Right ventricle myocardium superior (tissue), 1 donor: ENCODE measurements at places on chromosomes 7 and 10. TPM values are rescaled to one million over a fixed set of nuclear protein-coding genes. Genes with fewer than 3 reads are reported as not detected.

RAB19 gene
- total RNA-seq = not detected

LLCFC1 gene
- not detected for total RNA-seq

ZCCHC24 gene
- total RNA-seq = 53.3 TPM

EBF3 gene
- 6.2 TPM for total RNA-seq

VAX1 gene
- total RNA-seq = not detected

HGF gene
- 1.6 TPM for total RNA-seq

FEZF1 gene
- total RNA-seq = not detected

VPS37D gene
- 2.7 TPM for total RNA-seq

ADAM8 gene
- 2.5 TPM for total RNA-seq

PNLIPRP1 gene
- total RNA-seq = not detected

PON3 gene
- total RNA-seq = 0.56 TPM

PON1 gene
- not detected for total RNA-seq

NME8 gene
- not detected for total RNA-seq

ACTL6B gene
- not detected for total RNA-seq
